DMS53 (cell line): ENCODE measurements at places on chromosomes 4 and X.

GRCh38 chr4:161522031-161522430 lies 641.8 kb downstream of the FSTL5 start:
- peak; percentile 95 for DNase-seq

DNA sequence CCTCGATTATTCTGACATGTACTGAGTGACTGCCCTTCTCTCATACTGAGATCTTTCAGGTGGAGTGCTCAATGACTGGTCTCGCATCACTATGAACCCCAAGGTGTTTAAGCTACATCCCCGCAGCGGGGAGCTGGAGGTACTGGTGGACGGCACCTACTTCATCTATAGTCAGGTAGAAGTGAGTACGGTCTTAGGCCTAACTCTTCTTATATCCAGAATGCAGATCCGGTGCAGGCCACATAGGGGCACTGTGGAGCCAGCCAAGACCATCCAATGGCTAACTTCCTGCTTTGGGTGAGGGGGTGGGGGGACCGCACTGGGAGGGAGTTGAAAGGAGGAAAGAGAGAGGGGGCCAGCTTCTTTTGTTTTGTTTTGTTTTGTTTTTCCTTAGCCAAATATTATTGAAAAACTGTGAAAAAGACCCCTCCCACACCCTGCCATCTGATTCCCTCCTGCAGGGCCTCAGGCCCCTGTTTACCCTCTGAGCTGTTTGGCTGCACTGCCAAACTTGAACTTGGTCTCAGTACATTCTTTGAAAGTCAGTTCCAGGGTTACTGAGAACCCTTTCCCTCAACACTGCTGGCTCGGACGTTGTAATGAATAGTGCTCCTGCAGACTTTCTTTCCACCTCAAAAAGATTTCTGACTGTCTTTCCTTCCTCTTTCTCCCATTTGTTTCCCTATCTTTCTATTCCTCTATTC lies 16.2 kb downstream of the AWAT2 start:
- DNase-seq: peak; percentile 72

GRCh38 chr4:123230061-123230460 lies 166.5 kb upstream of the SPRY1 start:
- no peak for DNase-seq

- peak; percentile 87 for DNase-seq
Measured at GRCh38 chr4:69781458-69782418, 21.3 kb upstream of the SULT1B1 start.

DNA sequence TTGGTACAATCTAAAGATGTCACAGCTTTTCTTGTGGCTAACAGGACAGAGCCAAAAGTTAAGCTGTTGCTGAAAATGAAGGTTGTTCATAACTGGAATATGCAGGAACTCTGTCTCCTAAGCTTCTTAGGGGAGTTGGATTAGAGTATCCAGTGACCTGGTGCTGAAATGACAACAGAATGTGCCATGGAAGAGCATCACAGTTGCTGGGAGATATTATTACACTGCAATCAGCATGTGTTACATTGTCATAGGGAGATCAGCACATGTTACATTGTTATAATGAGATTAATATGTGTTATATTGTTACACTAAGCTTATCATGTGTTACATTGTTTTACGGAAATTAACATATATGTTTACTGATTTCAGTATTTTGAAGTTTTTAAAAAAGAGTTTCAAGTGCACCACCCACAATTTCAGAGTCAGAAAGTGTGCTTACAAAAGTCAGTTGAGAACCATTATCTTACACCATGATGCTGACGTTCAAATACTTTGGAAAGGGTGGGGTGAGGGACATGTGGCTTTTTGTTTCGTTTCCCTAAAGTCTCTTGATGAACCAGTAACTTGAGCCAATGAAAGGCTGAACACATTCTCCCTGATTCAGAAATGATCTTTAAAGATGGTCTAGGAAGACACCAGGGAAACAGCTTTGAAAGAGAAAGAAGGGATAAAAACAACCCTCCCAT lies 113.4 kb downstream of the DRD5 start:
- no peak for DNase-seq

GRCh38 chr4:55437356-55437796 lies 41.6 kb downstream of the TMEM165 start:
- peak; percentile 12 for DNase-seq

DNA sequence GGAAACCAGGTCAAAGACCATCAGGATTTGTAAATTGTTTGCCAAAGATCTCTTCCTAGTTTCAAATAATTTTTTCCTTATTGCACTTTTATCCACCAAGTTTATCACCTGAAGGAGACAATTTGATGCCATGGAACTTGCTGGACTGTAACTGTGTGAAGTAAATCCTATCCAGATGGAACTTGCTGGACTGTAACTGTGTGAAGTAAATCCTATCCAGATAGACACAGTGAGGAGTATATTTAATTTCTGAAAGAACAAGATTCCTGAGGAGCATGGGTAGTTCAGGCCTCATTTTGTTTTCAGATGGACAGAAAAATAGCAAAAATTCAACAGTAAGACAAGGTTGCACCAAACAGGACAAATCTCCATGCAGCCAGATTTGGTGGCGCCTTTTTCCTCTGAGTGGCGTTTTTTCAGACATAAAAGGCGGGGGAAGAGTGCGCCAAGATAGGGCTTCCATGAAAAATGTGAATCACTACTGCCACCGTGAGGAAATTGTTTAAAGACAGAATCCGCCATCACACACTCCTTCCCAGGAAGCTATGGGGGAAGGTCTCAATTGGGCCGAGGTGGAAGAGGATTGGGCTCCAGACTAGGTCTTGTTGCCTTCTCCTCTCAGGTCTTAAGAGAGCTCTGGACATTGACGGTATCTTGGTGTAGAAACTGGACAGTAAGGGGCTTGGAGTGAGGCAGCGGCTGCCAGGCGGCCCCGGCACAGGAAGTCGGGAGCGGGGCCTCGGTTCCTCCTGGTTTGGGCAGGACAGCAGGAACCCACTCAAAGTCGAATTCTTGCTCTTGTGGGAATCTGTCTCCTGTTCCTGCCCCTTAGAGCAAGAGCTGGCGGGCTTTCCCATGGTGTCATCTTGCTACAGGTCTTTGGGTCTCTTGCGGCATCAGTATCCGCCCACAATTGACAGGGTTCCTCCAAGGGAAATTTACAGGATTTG lies 234.7 kb downstream of the OR13H1 start:
- peak; percentile 78 for DNase-seq

DNA sequence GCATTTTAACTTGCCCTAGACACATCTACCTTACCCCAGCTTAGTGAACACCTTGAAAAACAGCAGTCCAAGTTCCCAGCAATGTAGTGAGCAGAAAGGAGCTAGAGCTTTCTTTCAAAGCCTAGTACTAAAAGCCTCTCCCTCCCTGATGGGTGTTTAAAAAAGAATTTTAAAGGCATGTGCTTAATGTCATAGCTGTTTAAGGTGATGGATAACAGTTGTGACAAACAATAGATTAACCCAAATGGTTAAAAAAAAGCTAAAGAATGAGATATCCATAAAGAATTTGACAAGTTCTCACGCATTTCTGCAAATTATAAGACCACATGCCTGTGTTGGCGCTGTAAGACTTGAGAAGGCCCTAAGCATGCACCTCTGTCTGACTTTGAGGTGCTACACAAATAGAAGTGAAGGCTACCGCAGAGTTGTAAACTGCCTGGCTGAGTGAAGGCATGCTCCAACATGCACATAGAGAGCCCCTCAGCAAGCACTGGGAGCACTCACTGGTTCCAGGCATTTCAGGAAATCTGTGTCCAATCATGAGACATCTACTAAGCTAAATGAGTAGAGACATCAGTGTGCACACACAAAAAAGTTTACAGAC lies 94.0 kb downstream of the PHF8 start:
- DNase-seq: no peak

- no peak for DNase-seq
Measured at GRCh38 chr4:53967986-53968385, 96.4 kb downstream of the CHIC2 start.

- no peak for DNase-seq
Measured at GRCh38 chrX:4588056-4588455, 874.6 kb upstream of the PRKX start.

DNA sequence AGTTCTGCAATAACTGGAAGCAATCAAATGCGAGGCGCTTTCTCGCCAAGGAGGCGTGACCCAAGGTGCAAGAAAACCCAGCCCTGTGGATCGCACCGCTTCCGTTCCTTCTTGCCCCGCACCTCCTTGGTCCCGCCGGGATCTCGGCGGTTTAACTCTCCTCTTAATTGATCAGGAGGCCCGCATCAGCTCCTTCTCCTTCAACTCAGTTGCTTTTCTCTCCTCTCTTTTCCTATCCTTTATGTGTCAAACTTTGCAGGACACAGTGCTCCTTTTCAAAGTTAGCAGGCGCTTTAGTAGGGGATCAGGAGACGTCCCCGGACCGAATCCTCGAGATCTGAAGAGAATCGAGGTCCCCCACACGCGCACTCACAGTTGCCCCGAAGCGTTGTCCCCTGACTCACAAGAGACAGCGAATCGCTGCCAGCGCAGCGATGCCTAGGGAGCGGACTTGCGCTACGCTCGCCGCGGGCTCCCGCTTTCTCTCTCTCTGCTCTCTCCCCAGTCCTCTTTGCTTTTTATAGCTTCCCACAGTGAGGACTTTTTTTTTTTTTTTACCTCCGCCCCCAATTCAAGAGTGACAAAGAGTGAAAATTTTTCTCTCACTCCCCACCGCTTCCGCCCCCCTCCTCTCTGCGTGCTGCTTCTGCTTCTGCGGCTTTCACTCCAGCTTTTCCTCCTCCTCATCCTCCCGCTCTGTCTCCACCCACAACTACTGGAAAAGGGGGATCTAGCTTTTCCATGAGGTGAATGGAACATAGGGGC lies at the start of gene DKK2:
DKK2 (minus strand) TSS at position 495 of the 765 bp plus-strand sequence. CDS start 722 bp downstream, outside the sequence.
- DNase-seq: peak; percentile 45

DNA sequence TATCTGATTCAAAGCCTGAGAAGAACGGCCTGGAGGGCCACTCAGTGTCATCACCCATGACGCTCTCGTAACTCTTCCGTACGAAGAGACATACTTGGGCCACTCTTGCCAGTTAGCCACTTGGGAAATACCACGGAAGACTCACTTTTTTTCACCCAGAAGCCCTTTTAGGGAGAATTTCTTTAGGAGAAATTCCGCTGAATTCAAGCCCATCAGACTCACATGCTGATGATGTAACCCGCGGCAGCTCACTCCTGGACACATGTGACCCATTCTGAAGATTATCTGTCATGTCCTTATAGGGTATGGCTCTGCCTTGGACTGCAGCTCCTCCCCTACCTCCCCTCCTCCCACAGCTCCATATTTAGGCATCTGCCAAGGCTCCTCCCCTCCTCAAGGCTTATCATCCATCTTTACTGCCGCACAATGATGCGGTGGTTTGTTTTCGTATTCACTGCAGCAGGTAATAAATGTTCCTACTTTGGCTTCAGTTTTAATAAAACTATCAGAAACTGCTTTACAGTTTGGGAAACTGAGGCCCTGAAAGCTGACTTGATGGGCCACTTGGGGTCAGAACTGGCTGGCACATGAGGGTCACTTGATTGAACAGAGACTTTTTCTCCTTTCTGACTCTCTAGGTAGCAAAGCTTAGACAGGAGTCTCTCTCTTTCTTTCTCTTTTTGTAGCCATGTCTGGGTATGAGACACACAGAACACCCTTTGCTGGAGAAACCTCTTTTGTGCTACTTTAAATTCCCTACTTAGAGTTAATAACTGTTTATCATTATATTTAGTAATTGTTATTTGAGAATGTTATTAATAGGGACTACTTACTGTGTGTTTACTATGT lies 42.1 kb downstream of the RHOH start:
- DNase-seq: peak; percentile 46

DNA sequence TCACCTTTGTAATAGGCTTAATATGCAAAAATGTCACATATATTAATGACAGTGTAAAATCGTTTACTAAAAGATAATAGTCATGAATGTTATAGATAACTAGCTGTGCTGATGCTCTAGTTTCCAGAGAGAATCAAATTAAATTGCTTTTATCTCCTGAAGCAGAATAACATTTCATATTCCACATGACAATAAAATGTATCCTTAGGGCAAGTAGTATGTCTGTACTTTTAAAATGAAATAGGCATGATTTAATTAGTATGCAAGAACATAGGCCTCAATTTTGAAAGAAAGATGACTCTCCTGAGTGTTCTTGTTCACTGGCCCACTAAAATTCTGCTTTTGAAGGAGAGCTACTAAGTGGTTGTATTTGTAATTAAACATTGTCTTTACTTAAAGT lies 1027.0 kb downstream of the ARAP2 start:
- no peak for DNase-seq

DNA sequence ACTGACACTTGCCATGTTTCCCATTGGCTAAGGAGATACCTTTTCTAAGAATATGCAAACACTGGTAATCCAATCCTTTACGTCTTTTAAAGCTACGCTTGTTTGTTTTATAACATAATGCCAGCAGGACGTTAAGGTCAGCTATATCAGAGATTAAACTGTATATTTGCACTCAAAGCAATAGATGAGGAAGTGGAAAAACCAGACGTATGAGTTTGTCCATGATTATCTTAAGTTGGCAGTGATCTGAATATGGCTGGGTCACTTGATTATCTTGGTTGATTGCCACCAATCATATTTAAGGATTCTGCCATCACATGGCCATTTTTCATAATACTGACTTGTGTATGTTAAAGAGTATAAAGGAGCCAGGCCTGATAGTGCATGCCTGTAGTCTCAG lies 19.4 kb downstream of the TMSB4X start:
- DNase-seq: peak; percentile 74

DNA sequence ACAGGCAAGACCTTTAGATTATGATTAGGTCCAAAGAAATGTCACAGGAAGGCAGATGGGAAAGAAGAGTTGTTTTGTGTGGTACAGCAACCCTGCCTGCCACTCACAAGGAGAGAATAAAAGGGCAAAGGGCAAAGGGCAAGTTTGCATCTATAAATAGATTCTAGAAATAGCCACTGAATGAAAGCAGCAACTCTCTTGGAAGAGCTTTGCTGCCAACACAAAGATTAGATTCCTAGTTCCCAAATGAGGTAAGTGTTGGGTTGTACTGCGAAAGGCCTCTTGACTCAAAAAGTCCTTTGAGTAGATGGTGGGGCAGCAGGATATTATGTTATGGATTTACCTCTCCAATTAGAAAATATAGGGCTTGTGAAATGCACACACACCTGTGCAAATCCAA lies 61.2 kb downstream of the MOSPD2 start:
- DNase-seq: peak; percentile 0

- no peak for DNase-seq
Measured at GRCh38 chr4:152510349-152511147, 25.3 kb downstream of the FBXW7 start.

DNA sequence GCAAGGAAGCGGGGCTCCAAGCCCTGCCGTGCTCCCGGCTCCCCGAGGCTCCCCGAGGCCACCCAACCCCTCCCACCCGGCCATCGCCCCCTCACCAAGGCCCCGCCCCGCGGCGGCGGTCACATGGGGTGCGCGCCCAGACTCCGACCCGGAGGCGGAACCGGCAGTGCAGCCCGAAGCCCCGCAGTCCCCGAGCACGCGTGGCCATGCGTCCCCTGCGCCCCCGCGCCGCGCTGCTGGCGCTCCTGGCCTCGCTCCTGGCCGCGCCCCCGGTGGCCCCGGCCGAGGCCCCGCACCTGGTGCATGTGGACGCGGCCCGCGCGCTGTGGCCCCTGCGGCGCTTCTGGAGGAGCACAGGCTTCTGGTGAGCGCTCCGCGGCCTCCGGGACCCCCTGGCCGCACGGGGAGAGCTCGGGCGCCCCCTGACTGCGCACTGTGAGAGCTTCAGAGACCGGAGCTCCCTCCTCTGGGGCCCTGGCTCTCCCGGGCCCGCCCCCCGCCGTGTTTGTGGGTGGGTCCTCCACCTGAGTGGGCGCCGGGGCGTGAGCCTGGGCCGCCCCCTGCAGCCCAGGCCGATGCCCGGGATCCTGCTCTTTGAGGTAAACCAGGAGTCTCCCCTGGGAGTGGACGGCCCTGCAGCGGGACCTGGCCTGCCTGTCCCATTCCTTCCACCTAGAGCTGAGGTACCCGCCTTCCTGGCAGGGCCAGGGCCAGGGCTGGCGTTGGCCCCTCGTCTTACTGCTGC lies at the start of gene IDUA:
IDUA (plus strand) TSS at position 166 of the 745 bp plus-strand sequence; CDS start at position 207, 41 bp downstream.
- peak; percentile 87 for DNase-seq

GRCh38 chr4:148330724-148331123 lies 111.5 kb downstream of the NR3C2 start:
- DNase-seq: no peak
